Breast epithelium (tissue), 4 donors: ENCODE measurements at places on chromosomes 12 and 14.

DNA sequence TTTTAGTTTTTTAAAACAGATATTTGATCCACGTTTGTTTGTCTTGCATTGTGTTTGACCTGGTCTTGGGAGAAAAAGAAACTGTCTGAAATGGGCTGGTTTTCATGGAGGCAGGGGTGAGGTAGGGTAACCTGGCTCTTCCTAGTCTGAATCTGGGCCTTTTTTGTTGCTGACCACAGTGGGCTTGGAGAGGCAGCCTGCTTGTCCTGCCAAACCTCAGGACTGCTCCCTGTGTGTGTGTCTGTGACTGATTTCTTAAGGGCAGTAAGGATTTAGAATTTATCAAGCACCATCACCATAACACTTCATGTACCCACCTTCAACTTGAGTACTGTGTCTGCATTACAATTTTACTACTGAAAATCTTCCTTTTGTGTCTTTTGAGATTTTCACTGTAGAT, 28.5 kb downstream of the DAAM1 start:
- DNase-seq, result no peak

GRCh38 chr12:66388517-66388916, 86.2 kb downstream of the HELB start:
- no peak for DNase-seq

- no peak for DNase-seq
These were observed 23.1 kb downstream of the CATSPERB start for GRCh38 chr14:91708795-91709194.

- peak; percentile 85 for DNase-seq
These were observed 1.1 kb upstream of the HDAC7 start for GRCh38 chr12:47820631-47821345.
